Small intestine (tissue), 16 donors: ENCODE measurements at places on chromosomes 16 and 17. TPM values are rescaled to one million over a fixed set of nuclear protein-coding genes. Genes with fewer than 3 reads are reported as not detected.

The KCNG4 gene
- polyA plus RNA-seq = not detected

The CCL16 gene
- not detected for polyA plus RNA-seq

The PPP1R1B gene
- polyA plus RNA-seq = 37.5 TPM

The PLEKHH3 gene
- 2.2 TPM for polyA plus RNA-seq

The NOXO1 gene
- 30.5 TPM for polyA plus RNA-seq

GRCh38 chr16:27430923-27431484 lies 29.0 kb downstream of the IL21R start:
- DNase-seq = no peak

DNA sequence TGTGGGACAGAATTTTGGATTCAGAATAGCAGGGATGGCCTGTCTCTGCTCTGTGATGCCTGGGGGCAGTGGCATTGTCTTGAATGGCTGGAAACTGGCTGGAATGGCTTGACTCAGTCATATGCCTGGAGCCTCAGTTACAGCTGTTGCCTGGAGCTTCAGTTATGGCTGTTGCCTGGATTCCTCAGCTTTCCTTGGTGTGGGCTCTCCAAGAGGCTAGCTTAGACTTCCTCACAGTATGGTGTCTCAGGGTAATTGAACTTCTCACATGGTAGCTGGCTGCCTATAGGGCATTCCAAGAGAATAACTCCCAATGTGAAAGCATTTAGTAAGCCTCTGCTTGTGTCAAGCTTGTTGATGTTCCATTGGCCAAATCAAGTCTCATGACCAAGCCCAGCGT lies 21.1 kb downstream of the KRT23 start:
- no peak for DNase-seq

GRCh38 chr17:73028299-73028755 lies 64.2 kb downstream of the SLC39A11 start:
- no peak for DNase-seq

DNA sequence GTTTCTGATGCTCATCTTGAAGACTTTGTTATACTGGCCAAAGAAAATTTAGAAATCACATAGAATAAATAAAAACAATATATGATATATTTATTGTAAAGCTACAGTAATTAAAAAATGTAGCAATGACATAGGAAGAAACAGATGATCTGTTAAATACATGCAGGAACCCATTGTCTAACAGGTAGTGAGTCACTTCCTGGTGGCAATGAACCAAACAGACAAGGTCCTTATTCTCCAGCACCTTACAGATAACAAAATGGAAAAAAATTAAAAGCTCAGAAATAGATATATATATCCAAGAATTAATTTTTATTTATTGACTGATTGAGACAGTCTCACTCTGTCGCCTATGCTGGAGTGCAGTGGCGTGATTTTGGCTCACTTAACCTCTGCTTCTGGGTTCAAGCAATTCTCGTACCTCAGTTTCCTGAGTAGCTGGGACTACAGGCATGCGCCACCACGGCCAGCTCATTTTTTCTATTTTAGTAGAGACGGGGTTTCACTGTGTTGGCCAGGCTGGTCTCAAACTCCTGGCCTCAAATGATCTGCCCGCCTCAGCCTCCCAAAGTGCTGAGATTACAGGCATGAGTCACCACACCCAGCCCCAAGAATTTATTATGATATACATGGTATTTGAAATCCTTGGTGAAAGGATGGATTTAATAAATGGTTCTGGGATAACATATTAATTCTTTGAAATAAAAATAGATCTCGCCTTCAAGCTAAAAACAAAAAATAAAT lies 7.5 kb downstream of the NETO2 start:
- peak; percentile 37 for DNase-seq

GRCh38 chr17:34369571-34369970 lies 6.5 kb upstream of the CCL1 start:
- no peak for DNase-seq

- DNase-seq = no peak
Observed at GRCh38 chr17:29103341-29103740, 60.4 kb downstream of the PIPOX start.

GRCh38 chr17:2347805-2348685 lies 10.7 kb downstream of the SGSM2 start:
- DNase-seq = peak; percentile 78

GRCh38 chr17:29891131-29891530 lies 38.9 kb downstream of the SSH2 start:
- no peak for DNase-seq

- no peak for DNase-seq
Observed at GRCh38 chr17:51442088-51442865, 181.9 kb downstream of the UTP18 start.

GRCh38 chr16:79838496-79839259 lies 238.1 kb upstream of the MAF start:
- no peak for DNase-seq

- peak; percentile 78 for DNase-seq
Observed at GRCh38 chr17:58112970-58113631, 29.9 kb downstream of the DYNLL2 start.

DNA sequence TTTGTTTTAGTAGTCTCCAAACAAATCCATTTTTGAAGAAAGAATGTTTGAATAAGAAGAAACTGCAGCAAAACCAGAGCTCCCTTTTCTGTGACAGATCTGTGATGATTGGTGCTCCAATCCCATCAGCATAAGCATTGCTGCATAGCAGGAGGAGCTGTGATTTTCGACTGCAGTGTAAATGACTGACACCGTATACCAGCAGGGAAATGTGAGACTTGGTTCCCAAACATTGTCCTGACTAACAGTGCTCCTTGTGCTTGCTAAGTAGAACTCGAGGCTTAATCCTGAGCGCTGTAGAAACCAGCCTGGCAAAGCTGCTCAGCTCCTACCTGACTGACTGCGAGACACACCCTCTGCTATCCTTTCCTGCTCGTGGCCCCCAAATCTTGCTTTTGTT lies 57.2 kb downstream of the NUP93 start:
- no peak for DNase-seq

GRCh38 chr17:67759355-67760171 lies 41.8 kb downstream of the NOL11 start:
- no peak for DNase-seq

DNA sequence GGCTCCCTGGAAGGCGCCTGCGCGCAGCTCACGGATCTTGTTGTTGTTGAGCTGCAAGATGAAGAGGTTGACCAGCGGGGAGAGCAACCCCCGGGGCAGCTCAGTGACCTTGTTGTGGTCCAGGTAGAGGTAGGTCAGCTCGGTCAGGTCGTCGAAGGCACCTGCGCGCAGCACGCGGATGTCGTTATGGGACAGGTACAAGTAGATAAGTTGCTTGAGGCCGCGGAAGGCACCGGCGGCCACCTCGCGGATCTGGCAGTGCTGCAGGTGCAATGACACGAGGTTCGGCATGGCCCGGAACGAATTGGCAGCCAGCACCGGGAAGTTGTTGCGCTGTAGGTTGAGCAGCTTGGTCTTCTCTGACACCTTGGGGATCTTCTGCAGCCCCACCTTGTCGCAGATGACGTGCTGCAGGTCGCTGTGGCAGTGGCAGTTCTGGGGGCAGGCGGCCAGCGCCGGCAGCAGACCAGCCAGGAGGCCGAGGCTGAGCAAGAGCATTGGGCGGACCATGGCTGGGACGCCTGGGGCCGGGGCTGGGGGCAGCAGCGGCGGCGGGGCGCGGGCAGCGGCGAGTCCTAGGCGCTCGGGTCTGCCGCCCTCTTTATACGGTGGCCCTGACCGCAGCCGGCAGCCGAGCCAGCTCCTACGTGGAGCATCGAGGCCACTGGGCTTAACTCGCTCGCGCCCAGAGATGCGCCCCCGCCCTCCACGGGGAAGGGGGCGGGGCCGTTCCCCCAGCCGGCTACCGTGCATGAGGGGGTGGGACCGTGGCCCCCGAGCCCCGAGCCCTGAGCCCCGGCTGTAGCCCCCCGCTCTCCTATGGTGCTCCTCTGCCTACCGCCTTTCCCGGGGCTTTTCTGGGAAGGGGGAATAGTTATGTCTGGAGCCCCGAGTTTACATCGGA lies at the start of gene CHAD:
Gene CHAD, minus strand, starts transcription at position 577 of the 904 bp plus-strand sequence. Its CDS starts 67 bp downstream, at position 510.
- DNase-seq = peak; percentile 46

DNA sequence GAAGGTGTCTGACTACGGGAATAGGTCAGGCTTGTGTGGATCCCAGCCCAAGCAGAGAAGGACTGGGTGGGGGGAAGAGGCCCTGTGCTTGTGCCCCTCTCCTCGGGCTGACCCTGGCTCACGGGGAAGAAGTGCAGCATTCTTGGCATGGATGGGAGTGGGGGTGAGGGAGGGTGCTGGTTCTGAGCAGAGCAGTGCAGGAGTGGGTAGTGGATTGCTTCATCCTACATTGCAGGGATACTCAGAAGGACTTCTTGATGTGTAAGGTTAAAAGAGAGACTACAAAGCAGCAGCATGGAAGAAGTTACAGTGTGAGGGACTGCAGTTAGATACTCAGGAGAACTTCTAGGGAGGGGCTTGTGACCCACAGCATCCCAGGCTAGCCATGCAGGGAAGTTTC lies 2.1 kb downstream of the ARHGAP23 start:
- no peak for DNase-seq

DNA sequence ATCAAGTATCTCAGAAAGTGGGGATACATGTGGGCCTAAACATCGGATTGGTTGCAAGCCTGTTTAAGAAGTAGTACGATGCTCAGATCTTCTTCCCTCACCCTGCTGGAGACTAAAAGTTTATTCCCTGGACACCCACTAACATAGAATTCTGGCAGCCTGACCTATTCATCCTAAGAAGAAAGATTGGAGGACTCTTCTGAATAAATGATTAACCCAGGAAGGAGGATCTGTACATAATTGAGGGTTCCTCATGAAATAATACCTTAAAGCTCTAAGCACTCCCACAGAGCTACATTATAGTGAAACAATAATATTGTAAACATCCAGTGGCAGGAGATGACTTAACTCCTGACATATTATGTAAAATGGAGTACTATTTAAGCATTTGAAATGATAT lies 111.7 kb downstream of the NLK start:
- no peak for DNase-seq

DNA sequence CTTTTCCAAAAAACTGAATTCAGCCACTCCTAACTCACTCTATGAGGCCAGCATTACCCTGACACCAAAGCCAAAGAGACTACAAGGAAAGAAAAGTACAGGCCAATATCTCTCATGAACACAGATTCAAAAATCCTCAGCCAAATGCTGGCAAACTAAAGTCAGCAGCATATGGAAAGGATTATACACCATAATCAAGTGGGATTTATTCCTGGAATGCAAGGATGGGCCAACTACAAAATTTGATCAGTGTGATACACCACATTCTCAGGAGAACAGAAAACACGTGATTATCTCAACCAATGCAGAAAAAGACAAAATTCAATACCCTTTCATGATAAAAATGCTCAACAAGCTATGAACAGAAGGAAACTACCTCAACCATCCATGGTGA lies 7.7 kb upstream of the AATK start:
- DNase-seq = no peak

DNA sequence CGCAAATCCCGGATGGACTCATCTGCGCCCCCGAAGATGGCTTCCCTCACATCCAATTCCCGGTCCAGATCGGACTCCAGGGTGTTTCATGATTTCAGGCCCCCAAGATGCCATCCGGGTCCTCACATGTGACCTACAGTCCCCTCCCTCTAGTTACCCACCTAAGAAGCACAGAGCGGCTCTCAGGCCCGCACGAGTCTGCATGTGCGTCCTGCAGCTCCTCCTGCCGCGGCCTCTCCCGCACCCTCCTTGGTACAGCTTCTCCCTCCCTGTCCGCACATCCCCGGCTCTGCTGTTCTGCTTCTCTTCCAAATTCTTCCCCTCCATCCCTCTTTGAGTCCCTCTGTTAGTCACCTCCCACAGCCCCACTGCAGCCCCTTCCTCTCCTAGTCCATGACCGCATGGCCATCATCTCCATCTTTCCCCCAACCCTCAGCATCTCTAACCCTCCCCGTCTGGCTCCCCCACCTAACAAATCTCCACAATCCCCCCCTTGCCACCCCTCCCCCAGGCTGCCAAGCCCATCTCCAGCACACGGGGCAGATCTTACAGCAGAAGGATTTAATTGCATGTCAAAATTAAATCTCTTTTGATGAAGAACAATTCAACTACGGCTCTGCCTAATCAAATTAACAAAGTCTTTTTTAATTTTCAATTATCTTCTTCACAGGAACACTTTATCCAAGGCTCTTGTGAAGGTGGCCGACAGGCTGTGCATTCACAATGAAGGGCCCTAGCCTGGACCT lies 231.0 kb downstream of the RBFOX3 start:
- DNase-seq = no peak

DNA sequence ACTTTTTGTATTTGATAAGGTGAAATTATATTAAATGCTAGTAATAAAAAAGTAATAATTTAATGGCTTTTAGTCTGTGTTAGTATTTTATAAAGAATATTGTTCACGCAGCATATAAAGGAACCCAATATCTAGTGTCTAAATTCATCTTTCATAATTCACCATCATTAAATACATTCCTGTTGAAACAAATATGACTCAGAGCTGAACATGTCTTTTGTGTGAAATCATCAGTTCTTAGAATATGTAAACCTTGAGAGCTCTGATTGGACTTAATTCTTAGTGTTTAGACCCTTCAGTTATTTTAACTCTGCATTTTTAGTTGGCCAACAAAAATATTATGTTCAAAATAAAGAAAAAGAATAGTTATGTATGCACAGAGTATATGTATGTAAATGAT lies 71.8 kb downstream of the ABHD15 start:
- DNase-seq = no peak

DNA sequence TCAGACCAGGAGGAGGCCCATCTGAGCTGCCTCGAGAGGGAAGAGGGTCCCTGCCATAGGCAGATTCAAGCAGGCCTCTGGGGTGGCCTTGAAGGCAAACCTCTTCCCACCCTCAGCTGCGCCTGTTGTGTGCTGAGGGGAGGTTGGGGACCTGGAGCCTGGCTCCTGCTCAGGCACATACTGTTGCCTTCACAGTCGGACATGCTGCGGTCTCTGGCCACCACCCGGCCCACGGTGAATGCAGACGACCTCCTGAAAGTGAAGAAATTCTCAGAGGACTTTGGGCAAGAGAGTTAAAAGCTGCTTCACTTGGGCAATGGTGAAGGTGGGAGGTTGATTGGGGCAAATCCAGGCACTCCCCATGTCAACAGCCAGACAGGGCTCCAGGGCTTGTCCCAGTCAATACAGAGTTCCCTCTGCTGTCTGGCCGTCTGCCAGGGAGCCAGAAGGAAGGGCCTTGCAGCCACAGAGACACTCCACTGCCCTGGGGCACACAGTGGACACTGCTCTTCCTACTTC lies 6.3 kb downstream of the PDF start:
- no peak for DNase-seq
